ENCODE measurements at places on chromosomes 1 and 21.

- no peak for DNase-seq
Observed at GRCh38 chr1:40161888-40162397, 756 bp downstream of the RLF start.

GRCh38 chr1:214427871-214428277 is 123.5 kb downstream of the PTPN14 start:
- peak; percentile 61 for DNase-seq

GRCh38 chr1:8903410-8903809 is 24.9 kb upstream of the ENO1 start:
- no peak for DNase-seq

GRCh38 chr1:20381045-20381641 is 90.5 kb downstream of the VWA5B1 start:
- no peak for DNase-seq

DNA sequence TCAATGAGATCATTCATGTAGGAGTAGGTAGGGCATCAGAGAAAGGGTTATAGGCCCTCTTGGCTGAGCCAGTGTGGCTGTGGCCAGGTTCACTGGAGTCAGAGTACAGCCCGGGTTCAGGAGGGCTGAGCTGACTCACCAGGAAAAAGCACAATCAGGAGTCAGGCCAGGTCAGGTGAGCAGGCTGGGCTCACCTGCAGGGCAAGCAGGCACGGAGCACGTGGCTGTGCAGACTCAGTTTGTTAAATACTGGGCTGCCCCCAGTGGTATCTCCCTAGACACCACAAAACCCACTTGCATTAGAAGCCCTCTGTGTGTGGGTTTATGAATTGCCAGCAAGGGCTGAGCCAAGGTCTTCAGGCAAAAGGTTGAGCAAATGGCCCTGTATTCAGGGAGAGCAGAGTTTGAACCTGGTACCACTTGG is 122.1 kb upstream of the SERBP1 start:
- no peak for DNase-seq
